ENCODE measurements at places on chromosomes 6 and 20.

DNA sequence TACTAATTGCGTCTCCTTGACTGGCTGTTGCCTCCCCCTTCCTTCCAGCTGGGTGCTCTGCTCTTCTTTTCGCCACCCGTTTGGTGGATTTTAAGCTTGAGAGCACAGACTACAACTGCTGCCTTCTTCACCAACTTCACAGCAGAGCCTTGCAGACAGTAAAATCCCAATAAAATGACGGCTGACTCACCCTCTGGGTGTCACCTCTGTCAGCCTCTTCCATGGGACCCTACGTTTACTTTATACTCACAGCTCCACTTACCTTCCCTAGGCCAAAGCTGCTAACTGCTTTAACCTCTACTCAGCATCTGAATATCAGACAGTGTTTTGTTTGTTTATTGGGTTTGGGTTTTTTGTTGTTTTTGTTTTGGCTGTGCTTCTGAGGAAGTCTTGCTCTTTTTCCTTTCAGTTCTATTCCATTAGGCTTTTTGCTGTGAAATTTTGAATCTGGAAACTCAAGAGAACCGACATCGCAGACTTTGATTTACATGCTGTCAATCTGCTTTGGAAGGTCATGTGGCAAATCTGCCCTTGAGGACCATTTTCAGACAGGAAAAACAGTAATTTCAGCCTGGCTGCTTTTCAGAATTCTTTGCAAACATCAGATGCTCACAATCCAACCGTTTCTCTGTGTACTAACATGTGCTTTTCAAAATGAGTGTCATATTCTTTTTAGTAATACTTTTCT is 2.4 kb downstream of the AGPAT4 start:
- no peak for DNase-seq

GRCh38 chr6:44004625-44005506 is 122.4 kb downstream of the MRPL14 start:
- DNase-seq: peak; percentile 32

- no peak for DNase-seq
Observed at GRCh38 chr6:5274231-5274630, 12.9 kb downstream of the FARS2 start.

DNA sequence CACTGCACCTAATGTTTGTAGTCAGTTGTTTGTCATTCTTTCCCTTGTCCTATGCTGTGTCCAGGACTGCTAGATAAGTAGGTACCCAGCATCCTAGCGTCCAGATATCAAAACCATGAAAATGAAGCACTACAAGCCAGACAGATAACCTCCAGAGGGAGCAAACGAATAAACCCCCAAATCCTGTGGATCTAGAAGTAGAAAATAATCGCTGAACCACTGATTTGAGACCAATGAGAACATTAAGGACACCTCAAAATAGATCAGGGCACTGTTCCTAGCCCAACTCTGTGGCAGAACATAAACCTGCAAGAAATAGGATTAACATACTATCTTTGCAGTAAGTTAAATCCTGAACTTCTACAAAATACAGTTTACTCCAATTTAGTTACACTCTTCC is 1.1 kb upstream of the KLHL32 start:
- DNase-seq: no peak

DNA sequence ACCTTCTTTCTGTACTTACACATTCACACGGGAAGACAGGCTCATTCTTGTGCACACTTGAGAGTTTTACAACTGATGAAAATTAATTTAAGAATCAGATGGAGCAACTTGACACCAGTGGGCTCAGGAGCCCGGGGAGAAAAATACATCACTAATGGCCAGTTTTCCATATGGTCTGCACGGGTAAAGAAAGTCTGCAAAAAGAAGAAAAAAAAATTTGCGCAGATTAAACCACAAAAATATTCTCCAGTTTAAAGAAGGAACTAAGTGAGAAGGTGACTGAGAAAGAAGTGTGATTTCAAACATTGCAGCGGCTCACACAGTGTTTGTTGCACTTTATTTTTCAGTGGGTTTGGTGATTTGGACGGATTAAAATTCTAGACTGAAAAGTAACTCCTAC is at the start of gene TULP4:
TULP4 (plus strand) TSS at position 301 of the 400 bp plus-strand sequence. CDS start 1,552 bp downstream, outside the sequence.
- DNase-seq: no peak

DNA sequence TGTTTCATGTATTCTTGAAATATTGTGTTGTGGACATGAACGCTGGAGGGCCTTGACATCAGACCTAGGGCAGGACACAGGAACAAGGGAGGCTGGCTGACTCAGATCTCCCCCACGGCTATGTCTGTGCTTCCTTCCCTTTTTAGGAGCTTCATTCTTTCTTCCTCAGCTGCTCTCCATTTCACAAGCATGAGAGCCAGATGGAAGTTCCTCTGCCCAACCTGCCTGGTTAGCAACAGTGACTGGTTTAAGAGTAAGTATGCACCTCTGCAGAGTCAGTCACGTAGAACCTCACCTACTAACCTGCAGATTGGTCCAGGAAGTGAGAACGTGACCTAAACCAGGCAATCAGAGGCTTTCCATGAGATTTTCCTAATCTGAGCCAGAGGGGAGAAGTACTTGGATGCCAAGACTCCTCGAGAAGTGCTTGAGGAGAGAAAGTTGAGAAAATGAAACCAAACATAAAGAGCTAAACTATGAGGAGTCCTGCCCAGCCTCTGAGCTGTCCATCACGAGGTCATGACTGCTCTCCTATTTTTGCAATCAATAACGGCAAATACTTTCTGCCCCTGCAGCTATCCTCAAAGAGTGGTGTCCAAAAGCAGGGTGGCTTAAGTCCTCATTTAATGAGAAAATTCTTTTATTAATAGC is 465.2 kb upstream of the CITED2 start:
- no peak for DNase-seq

DNA sequence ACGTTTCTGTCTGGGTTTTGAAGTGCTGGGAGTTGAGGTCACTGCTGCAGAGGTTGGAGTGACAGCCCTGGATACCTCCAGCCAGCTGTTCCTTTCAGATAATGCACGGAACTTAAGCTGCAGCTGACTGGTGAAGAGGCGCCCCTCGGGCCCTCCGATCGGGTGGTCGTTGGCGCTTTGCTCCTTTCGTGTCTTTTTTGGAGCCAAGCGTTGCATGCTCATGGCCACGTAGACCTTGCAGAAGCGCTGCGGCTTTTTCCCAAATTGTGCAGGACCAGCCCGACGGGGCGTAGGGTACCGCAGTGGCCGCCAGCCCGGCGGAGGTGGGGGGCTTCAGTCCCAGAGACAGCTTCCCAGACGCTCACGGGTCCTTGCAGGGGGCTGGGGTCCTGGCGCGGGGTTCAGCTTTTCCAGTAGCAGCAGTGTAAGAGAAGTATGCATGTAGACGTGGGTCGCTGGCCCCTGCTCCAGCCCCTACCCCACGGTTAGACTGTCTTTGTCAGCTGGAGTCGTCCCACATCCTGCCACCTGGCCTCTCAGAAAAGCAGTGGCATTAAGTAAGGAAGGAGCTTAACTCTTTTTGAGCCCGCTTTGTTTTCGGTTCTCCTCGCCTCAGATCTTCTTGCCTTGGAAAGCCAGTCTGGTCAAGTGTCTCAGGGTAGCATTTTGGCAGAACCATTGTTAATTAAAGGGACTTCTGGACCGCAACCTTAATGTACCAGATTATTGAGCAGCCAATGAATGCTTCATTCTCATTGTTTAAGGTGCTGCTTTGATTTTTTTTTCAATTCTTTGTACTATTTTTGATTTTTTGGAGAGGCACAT is 838 bp downstream of the TNFAIP3 start:
- DNase-seq: peak; percentile 49

- DNase-seq: no peak
Observed at GRCh38 chr20:48489656-48490055, 338.1 kb downstream of the PREX1 start.

DNA sequence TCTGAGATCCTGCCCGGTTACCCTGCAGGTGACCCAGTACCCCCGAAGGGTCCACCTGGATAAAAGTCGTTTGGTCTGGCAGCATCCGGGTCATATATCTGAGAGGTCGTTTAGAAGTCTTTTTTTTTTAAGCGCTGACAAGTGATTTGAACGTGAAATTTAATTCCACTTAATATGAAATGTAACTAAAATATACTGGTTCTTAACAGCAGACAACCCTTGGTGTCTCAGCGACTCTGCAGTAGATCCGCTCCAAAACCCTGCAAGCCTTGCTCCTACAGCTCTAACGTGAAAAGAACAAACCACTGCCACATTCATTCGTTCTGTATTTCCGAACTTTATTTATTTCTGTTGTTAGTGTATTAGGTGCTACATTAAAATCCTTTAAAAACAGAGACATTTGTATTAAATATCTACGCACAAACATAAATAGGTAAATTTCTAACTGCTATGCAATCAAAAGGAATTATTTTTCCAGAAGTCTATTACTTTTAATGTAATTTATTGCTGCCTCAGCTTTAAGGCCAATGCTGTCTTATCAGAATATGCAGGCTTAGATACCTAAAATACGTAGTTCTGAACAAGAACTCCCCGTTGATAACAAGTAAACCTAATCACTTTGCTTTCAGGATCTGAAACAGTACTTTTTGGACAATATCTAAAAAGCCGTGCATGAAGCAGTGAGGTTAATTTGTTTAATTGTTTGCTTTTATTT is 33.5 kb upstream of the TCF21 start:
- DNase-seq: no peak
